ENCODE measurements at places on chromosomes 6 and 20.

DNA sequence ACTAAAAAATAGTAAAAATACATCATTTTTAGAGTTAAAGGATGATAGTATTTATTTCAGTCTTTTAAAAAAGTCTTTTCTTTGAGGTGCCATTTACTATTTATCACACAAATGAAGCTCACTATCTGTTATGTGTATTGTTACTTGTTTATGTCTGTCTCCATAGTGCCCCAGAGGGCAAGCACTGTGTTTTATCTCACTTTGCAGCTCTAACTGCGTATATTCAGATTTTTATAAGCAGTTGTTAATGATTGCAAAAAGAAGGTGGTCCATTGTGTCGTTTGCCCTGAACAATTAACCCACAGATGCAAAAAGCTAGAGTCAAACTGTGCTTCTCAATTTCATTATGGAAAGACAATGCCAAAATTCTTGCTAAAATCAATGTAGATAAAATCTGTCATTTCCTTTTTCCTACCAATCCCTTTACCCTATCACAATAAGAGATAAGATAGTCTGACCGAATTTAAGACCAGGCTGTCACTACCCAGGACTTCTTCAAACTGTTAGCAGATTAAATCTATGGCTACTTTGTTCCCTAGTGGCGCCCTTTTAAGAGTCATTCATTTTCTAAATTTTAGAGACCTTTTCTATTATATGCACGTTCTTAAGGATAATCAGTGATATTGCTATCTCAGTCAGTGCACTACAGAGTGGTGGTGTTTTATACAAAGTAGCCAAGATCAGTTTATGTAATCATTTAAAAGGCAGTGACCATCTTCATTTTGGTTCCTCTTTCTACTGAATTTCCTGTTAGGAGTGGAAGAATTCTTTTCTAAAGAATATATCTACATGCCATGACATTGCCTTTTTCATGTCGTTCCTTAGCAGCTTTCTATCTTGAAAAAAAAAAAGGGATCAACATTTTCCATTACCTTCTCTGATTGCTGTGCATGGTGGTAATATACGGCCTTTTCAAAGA lies 133.1 kb upstream of the PRDM1 start:
- no peak for DNase-seq

DNA sequence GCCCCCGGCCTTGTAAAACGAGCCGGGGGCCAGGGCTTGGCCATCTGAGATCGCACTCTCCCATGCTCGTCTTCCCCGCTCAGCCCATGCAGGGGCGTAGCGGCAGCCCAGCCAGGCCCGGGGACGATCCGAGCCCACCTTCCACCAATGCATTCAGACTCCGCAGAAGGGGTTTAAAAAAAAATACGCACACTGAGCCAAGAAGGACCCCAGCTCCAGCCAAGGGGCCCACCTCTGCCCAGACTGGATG lies 320 bp downstream of the GSTA4 start:
- no peak for DNase-seq

GRCh38 chr6:107666084-107666980 lies 157.8 kb downstream of the SCML4 start:
- no peak for DNase-seq

DNA sequence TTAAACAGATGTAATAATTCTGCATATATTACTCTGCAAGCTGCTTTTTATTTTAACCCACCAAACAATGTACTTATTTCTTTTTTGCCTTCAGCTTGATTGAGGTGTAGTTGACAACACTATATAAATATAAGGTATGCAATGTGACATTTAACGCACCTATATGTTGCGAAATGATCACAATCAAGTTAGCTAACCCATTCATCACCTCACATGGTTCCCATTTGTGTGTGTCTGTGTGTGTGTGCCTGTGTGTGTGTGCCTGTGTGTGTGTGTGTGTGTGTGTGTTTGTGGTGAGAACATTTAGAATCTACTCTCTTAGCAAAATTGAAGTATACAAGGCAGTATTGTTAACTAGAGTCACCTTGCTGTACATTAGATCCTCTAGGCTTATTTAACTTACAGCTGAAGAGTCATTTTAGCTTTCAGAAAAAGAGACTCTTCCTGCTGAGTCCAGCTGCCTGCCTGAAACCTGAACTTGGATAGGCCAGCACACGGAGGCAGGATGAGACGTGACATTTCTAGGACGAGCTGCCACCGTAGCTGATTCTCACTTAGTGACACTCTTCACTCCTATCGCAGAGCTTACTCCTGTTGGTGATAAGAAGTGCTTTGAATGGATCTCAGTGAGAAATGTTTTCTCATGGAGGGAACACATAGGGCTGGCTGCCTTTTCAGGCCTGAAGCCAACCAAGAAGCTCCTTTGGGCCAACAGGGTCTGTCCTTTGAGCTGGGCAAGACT lies 126.5 kb upstream of the RIPOR2 start:
- DNase-seq = no peak

- DNase-seq = no peak
Measured at GRCh38 chr20:63432577-63433325, 39.7 kb downstream of the KCNQ2 start.

GRCh38 chr20:10792291-10792690 lies 118.5 kb upstream of the JAG1 start:
- no peak for DNase-seq

DNA sequence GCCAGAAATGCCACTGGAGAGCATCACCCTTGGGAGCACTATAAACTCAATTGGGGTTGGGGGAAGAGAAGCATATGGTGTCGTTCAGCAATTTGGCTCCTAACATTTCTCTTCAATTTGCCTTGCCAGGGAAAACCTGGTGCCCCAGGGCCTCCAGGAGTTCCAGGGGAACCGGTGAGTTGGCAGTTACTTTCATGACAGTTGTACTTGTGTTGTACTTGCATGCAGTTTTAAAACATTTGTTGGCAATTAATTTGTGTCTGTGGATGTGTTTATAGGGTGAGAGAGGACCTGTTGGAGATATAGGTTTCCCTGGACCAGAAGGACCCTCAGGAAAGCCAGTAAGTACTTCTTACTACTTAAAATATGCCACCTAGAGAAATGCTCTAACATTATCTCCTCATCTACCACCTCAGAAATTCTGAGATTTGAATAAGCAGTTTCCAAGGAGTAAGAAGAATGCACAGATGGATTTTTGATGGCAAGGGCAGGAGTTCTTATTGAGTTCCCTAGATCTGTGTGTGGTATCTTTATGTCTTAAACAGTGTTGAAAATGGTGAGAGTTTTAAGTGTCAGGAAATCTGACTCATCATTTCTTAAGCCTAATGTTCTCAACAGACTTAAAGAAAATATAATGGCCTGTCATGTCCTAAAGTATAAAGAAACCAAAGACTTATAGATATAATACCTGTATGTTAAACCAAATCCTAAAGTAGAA lies 122.5 kb downstream of the COL9A1 start:
- no peak for DNase-seq

GRCh38 chr6:148105695-148106094 lies 236.9 kb upstream of the SASH1 start:
- DNase-seq = no peak

- no peak for DNase-seq
Measured at GRCh38 chr20:50519036-50519762, 9.0 kb downstream of the PTPN1 start.

GRCh38 chr6:33295621-33296369 lies 2.9 kb downstream of the RGL2 start:
- no peak for DNase-seq

DNA sequence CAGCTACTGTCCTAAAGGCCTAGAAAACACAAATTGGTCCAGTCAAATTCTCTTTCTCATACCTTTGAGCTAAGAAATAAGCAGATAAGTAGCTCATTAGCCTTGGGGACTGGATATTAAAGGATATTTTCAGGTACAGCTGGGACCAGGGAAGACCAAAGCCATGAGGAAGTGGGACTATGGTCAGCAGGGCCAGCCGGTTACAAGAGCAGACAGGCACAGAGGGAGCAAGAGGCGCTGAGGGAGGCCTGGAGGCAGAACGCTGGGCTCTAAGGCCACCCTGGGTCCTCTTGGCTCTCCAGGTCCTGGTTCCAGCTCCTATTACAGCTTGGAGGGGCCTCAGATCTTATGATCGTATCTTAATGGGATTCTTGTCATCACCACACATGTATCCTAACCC lies 88.5 kb upstream of the KCNK16 start:
- DNase-seq = no peak

DNA sequence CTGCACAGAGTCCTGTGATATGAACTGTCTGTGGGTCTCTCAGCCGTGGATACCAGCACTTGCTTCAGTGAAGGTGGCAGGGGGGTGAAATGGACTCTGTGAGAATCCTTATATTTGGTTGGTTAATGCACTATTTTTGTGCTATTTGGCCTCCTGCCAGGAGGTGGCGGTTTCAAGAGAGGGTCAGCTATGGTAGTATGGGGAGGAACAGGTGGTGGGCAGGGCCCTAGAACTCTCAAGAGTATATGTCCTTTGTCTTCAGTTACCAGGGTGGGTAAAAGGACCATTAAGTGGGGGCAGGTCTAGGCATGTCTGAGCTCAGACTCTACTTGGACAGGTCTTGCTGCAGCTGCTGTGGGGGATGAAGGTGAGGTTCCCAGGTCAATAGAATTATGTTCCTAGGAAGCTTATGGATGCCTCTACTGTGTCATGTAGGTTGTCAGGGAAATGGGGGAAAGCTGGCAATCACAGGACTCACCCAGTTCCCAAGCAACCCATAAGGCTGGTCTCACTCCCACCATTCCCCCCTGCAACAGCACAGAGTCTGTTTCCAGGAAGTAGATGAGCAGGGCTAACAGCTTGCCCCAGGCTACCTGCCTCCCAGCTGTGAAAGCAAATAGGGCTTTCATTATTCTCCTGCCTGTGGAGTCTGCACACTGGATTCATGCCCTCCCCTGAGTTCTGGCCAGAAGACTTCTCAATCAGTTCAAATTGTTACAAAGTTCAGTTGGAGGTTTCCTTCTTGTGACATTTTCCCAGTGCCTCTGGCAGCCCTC lies 56.8 kb upstream of the PHIP start:
- no peak for DNase-seq

Measured in occipital lobe (tissue), 3 donors.